Activated CD4-positive, alpha-beta T cell treated with anti-CD3 and anti-CD28 coated beads, Interleukin-2, amount 10 ng/mL, durations not matched to agents 7 days and 5 days (primary cell): ENCODE measurements at places on chromosomes 7 and 10. TPM values are rescaled to one million over a fixed set of nuclear protein-coding genes. Genes with fewer than 3 reads are reported as not detected.
A peak's percentile ranks its signal among the peaks of the same experiment; 100 is the strongest.

The SCART1 gene
- 4.5 TPM for total RNA-seq

The SPDYE9 gene
- not detected for total RNA-seq

GRCh38 chr10:118301211-118301610, 40.9 kb downstream of the FAM204A start:
- no peak for DNase-seq

DNA sequence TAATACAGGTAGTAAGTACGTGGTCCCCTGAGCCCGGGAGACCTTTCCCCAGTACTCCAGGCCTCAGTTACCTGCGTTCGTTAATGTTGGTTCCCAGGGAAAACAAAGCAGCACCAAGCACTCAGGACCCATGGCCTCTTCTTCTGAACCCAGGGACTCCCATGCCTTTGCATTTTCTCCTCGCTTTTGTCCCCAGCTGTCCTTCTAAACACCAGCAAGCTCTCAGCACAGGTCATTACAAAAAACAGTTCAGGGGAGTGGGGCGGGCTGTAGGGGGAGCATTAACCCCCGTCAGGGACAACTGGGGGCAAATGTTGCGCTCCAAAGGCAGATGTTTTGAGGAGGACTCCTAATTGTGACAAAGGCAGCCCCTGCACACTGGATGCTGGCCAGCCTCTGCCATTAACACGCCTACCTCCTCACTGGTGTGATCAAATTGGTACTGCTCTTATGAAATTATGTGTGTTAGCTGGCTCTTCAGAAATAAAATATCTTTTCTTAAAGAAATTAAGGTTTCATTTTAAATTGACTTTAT, 80.5 kb upstream of the LRGUK start:
- no peak for DNase-seq

GRCh38 chr10:24958721-24959381, 6.4 kb upstream of the PRTFDC1 start:
- no peak for DNase-seq

GRCh38 chr7:117186218-117187010, 136.4 kb downstream of the WNT2 start:
- no peak for DNase-seq

GRCh38 chr10:99619090-99619800, 994 bp downstream of the SLC25A28 start:
- DNase-seq: peak; percentile 11

DNA sequence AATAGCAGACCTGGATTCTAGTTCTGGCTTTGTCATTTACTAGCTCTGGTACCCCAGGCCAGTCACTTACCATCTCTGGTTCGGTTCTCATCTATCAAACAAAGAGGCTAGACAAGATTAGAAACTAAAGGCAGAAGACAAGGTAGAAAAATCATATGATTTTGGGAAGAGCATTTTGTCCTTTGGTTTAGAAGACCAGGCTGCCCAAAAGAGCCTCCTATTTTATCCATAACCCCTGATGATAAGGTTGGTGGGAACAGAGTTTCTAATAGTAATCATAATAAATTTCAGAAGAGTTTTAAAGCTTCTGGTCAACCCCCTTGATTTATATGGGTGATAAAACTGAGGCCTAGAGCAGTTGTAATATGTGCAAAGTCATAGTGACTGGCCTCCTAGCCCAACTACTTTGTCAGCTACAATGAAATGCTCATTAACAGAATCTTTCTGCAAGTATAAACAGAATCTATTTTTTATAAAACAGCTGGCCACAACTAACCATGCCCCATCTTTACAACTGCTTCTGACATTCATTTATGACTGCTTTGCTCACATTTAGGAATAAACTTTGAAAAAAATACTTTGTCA, 23.4 kb downstream of the COX15 start:
- no peak for DNase-seq

DNA sequence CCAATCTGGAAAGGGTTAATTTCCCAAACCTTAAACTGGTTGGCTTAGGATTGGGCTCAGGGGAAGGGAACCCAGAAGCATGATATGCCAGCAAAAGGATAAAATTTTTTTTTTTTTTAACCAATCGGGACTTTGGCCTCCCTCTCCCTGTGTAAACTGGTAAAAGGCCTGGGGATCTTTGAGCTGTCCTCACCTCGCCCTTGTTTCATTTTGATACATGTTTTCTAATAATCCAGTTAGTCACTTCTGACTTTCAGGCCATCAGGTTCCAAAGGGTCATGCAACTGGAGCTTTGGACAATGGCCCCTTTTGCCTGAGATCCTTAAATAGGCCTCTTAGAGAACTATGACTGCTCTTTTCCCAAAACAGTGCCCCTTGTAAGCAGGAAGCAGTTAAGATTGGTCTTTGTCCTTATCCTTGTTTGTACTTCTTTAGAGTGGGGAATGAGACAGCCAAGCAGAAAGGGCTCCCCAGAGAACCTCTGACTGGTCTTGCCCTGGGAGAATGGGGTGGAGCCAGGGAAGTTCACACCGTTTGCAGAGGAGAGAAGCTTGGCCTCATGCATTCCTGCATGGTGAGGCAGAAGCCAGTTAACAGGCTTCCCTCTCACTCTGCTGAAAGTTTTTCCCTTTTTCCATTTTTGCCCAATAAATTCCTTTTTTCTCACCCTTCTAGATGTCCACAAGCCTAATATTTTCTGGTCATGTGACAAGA, 424.2 kb upstream of the CNTNAP2 start:
- no peak for DNase-seq

- no peak for DNase-seq
These were observed 10.4 kb downstream of the TAX1BP1 start for GRCh38 chr7:27750316-27750715.

- no peak for DNase-seq
These were observed 141.4 kb upstream of the DGKB start for GRCh38 chr7:15043931-15044330.
